ENCODE measurements at places on chromosomes 3 and 15.

- DNase-seq: no peak
These were observed 22.8 kb downstream of the ZPLD1 start for GRCh38 chr3:102457644-102458043.

GRCh38 chr15:88841236-88841635 lies 38.0 kb downstream of the ACAN start:
- no peak for DNase-seq

DNA sequence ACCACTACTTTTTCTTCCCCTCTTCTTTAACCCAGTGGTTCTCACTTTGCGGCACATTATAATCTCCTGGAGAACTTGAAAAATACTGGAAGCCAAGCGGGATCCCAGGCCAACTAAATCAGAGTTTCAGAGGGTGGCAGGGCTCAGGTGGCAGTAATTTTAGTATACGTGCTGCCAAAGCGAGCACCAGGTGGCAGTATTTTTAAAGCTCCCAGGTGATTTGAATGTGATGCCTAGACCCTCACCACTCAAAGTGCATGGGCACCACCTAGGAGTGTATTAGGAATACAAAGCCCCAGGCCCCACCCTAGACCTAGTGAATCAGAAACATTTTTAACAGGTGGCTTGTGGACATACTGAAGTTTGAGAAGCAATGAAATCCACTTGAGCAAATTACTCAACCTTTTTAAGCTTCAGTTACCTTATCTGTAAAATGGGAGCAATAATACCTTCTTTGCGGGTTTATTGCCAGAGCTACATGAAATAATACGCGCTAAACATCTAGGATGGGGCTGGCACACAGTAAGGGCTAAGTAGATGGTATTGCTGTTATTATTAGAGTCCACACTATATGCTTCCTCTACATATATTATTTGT lies 8.3 kb downstream of the B3GALNT1 start:
- DNase-seq: no peak

GRCh38 chr3:158789592-158789991 lies 12.3 kb upstream of the MFSD1 start:
- no peak for DNase-seq

GRCh38 chr3:104584682-104585081 lies 782.0 kb upstream of the ALCAM start:
- no peak for DNase-seq

GRCh38 chr15:78394981-78395616 lies 42.9 kb upstream of the IREB2 start:
- DNase-seq: no peak

GRCh38 chr3:126910231-126910630 lies 72.7 kb upstream of the PLXNA1 start:
- no peak for DNase-seq

GRCh38 chr15:75483961-75484360 lies 32.5 kb upstream of the SIN3A start:
- DNase-seq: no peak

- no peak for DNase-seq
These were observed 197.3 kb downstream of the OPA1 start for GRCh38 chr3:193790086-193790990.

- DNase-seq: no peak
These were observed 48.8 kb downstream of the NSMCE3 start for GRCh38 chr15:29220852-29221251.

GRCh38 chr3:9316881-9317361 lies 45.9 kb upstream of the THUMPD3 start:
- no peak for DNase-seq

- DNase-seq: no peak
These were observed 242.8 kb upstream of the LYSMD4 start for GRCh38 chr15:99976000-99976399.

DNA sequence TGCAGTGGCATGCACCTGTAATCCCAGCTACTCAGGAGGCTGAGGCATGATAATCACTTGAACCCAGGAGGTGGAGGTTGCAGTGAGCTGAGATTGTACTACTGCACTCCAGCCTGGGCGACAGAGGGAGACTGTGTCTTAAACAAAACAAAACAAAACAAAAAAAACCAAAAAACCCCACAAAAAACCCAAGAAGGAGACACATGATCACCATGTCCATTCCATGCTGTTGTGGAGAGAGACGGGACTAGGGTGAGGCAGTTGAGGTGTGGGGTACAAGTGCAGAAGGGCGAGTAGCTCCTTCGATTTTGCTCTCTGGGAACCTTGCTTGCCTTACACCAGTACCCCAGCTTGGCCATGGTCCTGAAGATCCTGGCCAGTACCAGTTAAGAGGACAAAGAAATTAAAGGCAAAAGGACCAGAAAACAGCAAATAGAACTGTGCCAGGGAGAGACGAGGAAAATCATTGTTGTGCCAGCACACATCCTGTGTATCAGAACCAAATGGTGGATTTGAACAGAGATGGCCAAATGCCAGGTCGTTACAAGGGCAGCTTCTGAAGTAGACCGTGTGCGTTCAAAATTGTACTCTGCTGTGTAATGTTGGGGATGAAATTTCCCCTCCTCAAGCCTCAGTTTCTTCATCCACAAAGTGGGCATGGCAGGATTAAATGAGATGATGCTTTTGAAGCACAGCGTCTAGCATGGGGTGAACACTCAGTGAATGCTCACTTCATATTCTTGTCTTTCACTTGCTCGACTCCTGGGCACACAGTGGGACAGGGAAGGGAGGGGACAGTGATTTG lies 42.9 kb upstream of the CTSH start:
- no peak for DNase-seq

DNA sequence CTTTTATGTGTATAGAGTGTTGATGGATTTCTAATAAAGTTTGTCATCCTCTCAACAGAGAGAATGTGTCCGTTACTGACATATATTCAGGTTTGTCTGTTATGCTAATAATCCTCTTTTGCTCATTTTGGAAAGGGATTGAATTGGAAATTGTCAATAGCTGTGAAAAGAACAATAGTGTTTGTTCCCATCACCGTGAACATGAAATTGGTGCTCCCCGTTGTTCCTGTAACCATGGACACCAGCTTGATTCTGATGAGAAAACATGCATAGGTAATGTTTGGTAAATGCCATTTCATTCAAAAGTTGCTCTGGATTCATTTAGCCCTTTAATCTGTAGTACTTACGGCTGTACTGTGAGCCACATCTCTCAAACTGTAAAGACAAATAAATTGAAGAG lies 707.0 kb upstream of the GOLIM4 start:
- DNase-seq: no peak

DNA sequence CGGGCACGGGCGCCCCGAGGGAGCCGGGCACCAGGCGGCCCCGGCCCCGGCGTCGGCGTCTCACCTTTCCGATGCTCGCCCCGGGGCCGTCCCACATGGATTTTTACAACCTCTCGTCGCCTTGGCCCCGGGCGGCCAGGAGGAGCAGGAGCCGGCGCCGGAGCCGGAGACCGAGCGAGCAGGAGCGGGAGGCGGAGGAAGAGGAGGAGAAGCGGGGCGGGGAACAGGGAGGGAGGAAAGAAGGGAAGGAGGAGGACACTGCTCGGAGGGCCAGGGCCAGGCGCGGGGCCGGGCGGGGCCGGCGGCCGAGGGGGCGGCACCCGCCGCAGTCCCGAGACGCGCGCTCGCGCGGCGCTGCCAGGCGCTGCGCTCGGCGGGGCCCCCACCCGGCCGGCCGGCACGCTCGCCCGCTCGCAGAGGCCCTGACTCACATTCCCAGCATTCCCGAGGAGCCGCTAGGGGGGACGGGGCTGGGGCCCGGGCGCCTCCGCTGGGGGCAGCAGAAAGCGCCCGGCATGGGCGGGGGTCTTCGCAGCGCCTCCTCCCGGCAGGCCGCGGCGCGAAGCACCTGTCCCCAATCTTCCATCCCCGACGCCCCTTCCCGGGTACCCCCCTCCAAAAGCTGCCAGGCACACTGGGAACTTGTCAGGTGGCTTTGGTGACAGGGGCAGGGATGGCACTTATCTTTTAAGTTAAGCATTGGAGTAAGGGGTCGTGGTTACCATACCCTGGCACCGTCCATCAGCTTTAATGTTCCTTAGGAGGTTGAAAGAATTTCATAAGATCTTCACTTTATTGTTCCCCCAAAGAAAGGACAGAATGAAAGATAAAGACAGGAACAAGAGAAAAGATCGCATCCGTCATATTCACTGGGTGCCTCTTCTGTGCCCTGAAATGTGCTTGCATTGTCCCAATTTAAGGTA lies at the start of gene ERC2:
Gene ERC2 (minus strand): TSS at position 284 of the 923 bp plus-strand sequence.
- no peak for DNase-seq

GRCh38 chr3:53243165-53243564 lies 12.7 kb downstream of the TKT start:
- DNase-seq: no peak

DNA sequence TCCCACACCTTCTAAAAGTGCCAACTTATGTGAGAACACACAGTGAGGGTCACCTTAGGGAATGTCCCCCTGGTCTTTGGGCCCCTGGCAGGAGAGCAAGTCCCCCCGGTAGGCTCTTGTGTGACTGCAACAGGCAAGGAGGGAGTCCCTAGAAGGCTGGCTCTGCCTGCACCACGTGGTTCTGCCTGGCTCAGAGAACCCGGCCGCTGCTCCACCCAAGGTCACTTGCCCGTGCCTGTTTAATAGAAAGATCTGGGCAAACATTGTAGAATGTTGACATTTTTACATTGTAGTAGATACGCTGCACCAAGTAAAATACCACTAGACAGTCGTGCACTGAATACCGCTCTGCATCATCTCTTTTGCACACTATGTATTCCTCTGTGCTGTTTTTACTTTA lies 21.9 kb downstream of the GABRA5 start:
- DNase-seq: no peak

- no peak for DNase-seq
These were observed 25.3 kb upstream of the C15orf39 start for GRCh38 chr15:75176396-75176761.

DNA sequence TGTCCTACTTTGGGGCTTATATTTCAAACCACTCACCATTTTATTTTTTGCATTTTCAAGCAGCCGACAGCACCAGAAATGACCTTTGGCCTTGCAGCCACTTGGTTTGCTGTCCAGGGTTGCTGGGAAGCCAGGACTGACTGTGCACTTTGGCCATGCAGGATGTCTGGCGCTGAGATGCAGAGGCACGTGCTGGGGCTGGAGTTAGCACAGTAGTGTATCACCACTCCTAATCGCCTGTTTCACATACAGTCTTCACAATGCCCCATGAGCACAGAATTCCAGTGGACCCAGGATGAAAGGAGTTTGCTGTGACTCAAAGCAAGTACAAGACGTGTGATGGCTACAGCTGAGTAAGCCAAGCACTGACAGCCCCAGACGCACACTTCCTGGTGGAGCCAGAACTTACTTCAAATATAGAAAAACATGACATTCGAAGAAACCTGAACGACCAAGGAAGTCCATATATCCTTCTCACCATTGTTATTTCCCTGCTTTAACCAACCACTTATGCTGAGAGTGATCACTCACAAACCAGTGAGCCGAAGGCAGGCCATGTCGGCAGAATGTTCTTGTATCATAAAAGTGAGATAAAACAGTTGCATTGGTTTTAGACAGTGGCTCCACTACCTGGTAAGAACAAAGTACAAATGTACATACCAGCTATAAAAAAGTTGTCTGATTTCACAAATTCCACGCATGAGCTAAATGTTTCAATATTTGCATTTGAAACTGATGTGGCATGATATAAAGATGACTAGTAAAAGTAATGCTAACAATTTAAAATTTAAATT lies 16.0 kb downstream of the OCA2 start:
- DNase-seq: no peak

DNA sequence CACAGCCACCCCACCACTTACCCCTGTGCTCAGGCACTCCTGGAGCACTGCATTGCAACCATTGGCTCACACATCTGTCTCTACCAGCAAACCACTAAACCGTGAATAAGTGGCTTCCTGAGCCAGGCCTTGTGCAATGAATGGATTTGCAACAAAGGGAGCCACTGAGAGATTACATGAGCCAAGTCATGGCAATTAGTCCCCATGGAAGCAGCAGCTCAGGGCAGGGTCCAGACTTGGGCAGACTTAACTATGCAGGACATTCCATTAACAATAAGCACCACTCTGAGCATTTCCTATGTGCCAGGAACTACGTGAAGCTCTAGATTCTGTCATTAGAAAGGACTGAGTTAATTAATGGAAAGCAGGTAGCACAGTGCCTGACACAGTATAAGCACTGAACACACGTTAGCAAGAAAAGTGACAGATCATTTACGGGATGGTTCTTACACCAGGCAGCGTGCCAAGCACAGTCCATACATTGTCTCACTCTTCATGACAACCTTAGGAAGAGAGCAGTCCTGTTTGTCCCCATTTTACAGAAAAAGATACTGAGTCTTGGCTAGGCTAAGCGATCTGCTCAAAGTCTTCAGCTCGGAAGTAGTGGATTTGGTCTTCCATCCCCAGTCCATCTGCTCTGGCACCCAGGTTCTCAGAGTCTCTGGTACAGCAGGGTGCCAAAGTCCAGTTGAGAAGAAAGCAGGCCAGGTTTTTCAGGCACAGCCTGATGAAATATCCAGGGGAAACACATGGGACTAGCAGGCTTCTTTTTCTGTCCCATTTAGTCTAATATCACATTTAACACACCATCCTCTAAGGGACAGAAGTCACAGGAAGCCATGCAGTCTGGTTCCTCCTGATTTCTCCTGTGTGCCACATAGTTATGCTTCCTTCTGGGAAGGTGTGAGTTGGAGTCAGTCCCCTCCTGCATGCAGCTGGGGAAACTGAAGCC lies 44.1 kb downstream of the LIPC start:
- no peak for DNase-seq

DNA sequence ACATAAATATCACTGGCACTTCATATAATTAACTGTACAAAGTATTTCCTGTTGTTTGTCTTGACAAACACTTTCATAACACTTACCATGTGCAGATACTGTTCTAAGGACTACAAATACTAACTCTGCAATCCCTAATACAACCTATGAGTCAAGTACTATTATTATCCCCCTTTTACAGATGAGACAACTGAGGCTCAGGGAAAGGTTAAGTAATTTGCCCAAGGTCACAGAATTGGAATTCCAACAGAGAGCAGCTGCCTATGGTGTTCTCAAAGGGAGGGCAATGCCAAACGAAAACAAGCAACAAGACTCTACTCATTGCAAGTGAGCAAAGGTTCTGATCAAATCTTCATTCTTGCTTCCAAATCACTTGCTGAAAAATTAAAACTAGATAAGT lies 85.9 kb downstream of the MAGI1 start:
- DNase-seq: no peak
